ENCODE measurements at places on chromosomes 2 and 18.

DNA sequence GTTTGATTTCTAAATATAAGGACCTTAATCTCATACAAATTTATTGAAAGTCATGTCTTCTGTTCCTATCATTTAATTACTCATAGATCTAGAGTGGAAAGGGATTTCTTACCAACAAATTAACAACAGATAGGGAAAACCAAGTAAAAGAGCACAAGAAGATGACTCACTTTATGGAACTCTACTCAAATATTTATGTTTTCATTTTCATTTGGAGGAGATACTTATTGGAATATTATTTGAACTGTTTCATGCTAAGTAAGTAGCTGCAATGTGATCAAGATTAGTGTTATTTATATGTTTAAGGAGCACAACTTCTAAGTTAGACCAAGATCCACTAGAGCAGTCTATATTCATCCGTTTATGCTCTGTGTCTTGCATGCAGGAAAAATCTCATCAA is 1.3 kb downstream of the NT5C1B start:
- DNase-seq: no peak

- no peak for DNase-seq
Observed at GRCh38 chr2:44071454-44072046, 75.8 kb upstream of the LRPPRC start.

DNA sequence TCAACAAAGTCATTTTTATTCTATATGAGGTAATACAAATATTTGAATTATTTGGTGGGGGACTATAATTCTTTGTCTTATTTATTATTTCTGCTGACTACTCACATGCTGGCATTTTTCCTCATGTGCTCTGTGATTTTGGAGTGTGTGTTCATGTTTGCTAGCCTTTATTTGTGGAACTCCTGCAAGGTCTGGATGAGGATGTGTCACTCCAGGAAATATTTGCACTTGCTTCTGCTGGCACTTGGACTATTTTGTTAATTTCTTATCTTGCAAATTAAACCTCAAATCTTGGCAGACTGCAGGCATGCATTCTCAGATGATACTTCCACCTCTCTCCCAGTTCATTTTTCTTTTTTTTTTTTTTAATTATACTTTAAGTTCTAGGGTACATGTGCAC is 34.1 kb downstream of the POLI start:
- no peak for DNase-seq

DNA sequence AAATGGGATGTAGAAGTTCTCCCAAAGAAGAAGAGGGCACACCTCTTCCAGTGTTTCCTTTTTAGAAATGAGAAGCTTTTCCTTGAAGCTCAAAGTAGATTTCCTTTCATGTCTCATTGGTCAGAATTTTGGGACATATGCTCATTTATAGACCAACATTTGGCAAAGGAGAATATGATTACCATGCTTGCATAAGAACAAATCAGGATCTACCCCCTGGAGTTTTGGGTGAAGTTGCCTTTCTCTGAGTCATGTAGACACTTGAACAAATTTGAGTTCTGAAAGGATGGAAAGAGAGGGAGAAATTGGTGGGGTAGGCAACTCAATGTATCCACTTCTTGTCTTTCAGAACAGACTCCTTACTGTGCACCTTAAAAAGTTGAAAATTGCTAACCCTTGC is 409.0 kb downstream of the SLC4A3 start:
- no peak for DNase-seq

- no peak for DNase-seq
Observed at GRCh38 chr2:150081775-150082481, 405.5 kb downstream of the RND3 start.

DNA sequence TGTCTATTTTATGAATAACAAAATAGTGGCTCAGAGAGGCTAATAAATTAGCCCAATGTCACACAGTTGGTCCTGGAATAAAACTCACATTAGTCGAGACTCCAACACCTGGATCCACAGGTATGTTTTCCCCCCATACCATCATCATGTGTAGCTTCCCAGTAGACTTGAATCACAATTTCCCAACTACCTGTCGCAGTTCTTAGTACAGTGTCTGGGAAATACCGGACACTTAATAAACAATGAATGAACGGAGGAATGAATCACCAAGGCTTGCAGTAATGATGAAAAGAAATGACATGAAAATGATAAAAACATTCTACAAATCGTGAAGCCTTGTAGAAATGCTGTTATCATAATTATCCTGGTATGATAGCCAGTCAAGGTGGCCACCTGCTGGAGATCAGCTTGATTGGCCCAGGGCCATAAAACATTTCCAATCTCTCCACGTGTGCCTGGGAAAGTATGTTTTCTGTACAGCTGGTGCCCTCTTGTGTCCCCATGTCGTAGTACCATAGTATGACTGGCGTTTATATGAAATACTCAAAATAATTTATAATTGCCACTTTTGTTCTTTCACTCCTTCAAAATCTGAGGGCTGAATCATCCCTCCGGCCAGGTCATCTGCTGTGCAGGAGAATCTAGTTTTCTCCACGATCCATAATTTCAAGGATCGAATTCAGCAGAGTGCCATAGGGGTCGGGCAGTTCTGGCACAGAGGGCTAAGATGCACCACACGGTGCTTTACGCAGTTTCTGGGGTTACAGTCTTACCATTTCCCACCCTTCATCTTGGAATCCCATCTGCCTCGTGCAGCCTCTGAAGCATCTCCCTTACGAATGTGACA is 95.4 kb downstream of the LAMA1 start:
- DNase-seq: no peak

DNA sequence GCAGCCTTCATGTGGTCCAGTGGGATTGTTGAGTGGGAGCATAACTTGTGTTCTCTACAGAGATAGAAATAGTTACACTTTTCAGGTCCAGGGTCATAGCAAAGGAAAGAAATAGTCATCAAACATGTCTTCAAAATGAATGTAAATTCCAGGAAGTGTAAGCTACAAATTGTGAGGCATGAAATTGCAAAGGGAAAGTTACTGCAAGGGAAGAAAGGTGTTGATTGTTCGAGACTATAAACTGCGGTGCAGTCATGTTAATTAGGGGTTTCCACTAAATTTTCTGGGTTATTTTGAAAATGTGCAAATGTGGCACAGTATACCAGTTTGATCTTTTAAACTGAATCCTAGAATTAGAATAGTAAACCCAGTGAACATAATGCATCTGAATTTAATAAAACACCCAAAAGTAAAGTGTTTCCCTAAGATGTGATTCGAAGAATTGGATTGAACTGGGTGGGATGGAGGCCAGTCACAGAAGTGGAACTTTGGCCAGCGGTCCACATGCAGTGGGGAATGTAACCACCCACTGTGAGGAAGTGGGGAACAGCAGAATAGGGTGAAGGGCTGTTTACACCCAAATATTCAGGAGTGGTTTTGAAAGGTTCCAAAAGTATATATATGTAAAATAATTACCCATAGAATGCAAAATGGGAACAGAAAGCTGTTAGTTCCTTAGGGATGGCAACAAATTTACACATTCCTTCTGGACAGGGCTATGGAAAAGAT is 126.5 kb upstream of the CCDC68 start:
- DNase-seq: no peak

DNA sequence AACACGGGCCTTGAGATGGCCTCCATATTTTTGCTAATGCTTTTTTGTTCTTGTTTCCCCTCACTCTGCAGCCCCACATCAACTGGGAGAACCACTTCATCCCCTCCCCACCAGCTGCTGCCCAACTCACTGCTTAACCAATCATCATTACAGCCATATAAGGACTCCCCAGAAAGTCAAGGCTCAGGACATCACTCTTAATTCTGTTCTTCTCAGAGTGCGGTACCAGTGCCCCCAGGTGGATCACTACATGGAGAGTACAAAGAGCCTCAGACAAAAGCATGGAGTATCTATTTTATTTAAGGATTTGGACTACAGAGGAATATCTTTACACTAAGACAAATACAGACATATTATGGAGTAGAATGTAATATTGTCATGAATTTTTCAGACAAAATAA is 340.6 kb downstream of the PAX3 start:
- no peak for DNase-seq

DNA sequence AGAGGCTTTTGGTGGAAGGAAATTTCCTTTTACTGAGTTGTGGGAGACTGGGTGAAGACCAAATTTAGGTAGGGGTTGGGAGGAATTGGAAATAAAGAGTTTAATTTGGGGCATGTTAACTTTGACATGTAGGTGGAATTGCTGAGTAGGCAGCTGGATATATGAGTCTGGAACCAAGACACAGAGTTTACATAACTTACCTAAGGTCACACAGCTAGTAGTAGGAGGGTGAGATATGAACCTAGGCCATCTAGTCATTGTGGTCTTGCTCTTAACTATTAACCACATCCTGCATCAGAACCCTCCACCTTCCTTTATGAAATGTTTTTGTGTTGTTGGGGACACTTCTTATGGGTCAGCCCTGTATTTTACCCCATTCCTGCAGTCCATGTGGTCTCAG is 113.1 kb downstream of the ICOS start:
- DNase-seq: no peak

GRCh38 chr2:29433128-29433527 is 317.9 kb downstream of the CLIP4 start:
- no peak for DNase-seq

- no peak for DNase-seq
Observed at GRCh38 chr2:74544634-74545033, 9.1 kb downstream of the LOXL3 start.

DNA sequence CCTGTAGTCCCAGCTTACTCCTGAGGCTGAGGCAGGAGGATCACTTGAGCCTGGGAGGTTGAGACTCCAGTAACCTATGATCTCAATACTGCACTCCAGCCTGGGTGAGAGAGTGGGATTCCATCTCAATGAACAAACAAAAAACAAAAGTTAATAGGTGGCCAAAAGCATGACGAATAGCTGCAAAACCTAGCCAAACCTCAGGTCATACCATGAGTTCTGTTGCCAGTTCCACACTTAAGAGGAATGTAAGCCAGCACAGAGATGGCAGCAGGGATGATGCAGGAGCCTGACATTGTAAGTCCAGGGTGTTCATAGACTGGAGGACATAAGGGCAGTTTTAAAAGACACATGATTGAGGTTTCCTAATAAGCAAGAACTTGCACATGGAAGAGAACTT is 55.3 kb upstream of the RMDN2 start:
- no peak for DNase-seq

DNA sequence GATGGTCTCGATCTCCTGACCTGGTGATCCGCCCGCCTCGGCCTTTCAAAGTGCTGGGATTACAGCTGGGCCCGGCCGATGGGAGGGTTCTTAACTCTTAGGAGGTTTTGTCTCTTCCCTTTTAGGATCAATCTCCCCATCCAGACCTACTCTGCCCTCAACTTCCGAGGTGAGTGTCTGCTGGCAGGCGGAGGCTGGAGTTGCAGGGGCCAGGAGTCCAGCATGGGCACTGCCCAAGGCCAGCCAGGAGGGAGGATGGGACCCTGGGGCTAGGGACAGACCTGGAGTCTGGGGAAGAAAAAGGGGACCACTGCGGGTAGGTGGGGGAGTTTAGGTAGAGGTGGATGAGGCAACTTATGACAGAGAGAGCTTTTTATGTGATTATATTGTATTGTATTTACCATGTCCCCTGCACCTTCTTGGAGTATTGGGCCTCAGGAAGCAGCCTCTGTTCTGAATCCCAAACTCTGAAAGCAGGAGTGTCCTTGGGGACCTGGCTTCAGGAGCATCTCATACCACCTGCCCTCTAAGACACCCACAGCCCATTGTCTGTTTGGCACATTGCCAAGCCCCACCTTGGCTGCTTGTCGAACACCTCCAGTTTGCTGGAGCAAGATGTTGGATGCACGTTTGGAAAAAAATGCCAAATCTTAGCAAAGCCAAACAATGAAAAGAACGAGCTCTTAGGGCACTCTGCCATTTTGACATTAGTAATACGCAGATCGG is 5.6 kb downstream of the DES start:
- DNase-seq: no peak

GRCh38 chr18:50970006-50970405 is 2.2 kb downstream of the ELAC1 start:
- DNase-seq: no peak

Data from central memory CD8-positive, alpha-beta T cell (primary cell).